Renal pelvis (tissue), 12 donors: ENCODE measurements at places on chromosomes 2 and 18. TPM values are rescaled to one million over a fixed set of nuclear protein-coding genes. Genes with fewer than 3 reads are reported as not detected.

ZNF521 gene
- 41.0 TPM for polyA plus RNA-seq

PTRHD1 gene
- 34.4 TPM for polyA plus RNA-seq

GRCh38 chr2:83282841-83283240, 1176.2 kb downstream of the SUCLG1 start:
- no peak for DNase-seq

- no peak for DNase-seq
Observed at GRCh38 chr18:36176711-36177110, 10.6 kb upstream of the MOCOS start.

- DNase-seq = no peak
Observed at GRCh38 chr18:79208906-79209305, 139.7 kb downstream of the ATP9B start.

DNA sequence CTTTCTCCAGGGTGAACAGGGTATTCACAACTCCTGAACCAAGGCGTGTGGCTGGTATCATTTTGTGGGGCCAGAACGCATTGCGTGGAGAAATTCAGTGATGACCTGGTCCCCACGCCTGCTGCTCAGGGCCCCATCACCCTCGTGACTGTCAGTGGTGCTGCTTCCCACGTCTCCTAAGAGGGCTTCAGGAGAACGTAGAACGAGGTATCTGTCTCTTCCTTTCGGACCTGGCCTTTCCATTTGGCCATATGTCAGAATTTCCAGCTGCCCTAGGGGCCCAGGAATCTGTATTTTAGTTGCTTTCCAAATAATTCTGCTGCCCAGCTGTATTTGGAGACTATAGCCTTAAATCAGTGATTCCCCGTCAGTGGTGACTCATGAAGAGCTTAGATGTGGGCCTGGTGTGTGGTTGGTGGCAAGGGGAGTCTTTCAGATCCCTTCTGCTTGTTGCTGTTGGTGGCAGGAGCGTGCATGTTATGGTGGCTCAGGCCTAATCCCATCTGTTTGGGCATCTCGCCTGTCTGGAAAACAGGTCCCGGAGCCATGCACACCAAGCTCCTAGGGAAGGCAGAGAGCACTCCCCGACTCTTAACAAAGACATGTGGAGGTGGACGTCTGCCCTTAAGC, 56.4 kb downstream of the NPAS2 start:
- DNase-seq = no peak

GRCh38 chr18:59701272-59701671, 4.0 kb upstream of the CCBE1 start:
- DNase-seq = no peak

- DNase-seq = no peak
Observed at GRCh38 chr2:118490330-118490729, 357.1 kb downstream of the EN1 start.

DNA sequence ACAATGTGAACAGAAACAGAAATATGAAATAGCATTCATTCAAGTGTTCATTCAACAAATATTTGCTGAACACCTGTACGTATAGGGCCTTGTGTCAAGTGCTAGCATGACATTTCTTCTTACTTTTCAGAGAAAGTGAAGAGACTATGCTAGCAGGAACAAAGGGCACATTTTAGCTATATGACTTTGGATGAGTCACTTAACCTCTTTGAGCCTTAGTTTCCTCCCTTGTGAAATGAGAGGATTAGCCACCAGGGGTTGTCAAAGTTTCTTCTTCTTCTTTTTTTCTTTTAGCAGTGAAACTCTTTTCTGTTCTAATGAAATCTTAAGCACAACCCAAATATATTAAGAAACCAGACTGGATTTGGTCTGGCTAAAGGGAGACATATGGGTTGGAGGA, 53.1 kb downstream of the FIGN start:
- no peak for DNase-seq

DNA sequence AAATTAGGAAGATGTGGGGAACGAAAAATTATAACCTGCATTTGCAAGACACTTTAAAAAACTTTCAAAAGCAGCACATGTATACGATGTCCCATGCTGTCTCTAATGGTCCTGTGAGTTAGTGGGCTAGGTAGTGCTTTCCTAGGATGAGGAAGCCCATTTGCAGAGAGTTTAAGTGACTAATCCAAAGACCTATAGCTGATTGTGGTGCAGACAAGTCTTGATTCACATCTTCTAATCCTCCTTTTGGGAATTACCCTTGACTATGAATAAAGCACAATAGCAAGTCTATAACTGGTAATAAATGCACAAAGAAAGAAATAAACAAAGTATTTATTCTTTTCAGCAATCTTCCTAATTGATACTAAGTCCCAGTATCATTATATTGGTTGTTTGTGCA, 234.6 kb upstream of the FANCL start:
- no peak for DNase-seq

DNA sequence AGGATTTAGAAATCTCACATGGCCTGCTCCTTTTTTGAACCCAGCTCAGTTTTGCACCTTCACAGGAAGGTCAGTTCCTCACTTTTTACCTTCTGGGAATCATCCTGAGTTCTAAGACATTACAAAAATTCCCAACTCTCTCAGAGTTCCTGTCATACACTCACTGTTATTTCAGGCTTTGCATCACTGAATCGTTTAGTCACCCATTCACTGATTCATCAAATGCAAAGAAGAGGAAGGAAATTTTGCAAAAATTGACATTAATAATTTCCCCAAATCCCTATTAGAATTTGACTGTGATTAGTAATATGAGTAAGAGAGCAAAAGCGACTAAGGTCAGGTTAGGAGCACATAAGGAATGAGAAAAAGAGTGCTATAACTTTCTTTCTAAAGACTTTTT, 197.5 kb downstream of the PDE1A start:
- no peak for DNase-seq

GRCh38 chr2:221454459-221455105, 117.5 kb downstream of the EPHA4 start:
- no peak for DNase-seq

GRCh38 chr2:236871500-236872001, 214.1 kb upstream of the COPS8 start:
- DNase-seq = no peak
